ENCODE measurements at places on chromosomes 12 and 14.

DNA sequence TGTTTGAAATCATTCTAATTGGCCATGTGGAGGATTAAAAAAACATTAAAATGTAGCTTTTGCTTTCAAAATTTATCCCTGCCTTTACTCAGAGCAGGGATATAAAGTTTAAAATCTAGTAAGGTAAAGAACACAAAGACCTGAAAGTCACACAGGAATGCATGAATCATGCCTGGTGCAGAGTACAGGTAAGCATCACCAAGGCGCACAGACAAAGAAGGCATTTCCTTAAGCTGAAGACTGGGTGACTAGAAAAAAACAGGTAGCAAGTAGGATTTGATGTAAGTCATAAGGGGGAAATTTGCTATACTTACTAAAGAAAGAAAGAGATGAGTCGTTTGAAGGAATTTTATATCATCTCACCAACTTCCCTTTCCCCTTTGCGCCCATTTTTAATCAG, 405.6 kb downstream of the GXYLT1 start:
- no peak for DNase-seq

DNA sequence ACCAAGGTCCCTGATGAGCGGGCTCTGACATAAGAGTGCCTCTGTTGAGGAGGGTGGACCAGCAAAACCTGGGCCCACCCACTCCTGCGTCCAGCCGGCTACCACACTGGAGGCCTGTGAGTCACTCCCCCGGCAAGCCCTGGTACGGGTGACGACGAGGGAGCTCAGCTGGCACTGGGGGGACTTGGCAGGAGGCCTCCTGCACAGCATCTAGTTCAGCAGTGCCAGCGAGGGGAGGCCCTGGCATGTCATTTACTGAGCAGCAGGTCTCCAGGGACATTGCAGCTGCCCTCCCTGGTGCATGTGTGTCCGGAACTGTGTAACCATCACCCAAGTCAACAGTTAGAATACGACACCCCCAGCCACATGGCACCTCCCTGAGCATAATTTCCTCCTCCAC, 24.4 kb downstream of the CD9 start:
- peak; percentile 74 for DNase-seq

DNA sequence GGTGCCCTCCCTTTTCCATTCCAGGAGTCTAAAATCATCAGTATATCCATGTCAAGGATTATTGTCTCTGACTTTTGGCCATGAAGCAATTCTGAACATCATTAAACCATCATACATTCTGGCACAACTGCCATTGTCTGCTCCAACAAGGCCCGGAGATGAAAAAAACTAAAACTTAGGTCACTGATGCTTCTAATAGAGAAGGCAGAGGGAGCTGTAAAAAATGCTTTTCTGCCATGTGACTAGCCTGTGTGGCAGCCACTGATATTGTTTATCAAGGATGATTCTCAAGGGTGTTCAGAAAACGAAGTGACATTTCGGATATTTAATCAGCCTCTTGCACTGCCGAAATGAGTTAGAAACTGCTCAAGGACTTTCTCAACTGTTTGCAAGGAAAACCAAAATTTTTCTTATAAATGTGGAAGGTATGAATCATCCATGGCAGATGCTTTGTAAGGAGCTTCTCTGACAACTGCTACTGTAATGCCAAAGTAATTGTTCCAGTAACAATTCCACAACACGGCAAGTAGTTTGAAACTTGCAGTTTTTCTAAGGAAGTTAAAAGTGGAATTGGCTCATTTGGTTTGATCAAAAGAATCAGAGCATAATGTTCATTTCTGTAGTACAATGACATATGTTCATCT, 1076.5 kb upstream of the FLRT2 start:
- no peak for DNase-seq

DNA sequence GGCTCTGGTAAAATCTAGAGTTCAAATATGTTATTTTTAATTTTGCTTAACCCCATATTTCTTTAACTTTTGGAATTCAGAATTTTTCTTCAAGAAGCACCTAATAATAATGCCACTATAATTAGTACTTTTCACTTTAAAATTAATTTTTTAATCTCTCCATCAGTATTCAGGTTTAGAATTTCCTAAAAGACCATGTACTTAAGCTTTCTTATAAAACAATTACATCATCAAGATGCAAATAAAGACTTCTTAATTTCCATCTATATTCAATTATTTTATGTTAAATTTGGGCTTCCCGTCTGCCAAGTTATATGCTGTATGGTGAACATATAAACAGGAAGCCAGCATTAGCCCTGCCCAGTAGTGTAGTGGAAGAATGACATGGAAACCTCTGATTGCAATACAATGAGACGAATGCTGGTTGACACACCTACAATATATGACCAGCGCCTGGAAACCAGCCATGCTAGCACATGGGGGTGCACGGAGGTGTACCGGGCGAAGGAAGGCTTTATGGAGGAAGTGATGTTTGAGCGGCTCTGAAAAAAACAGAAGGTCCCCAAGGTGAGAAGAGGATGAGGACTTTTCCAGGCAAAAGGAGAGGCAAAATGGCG, 82.2 kb downstream of the LLPH start:
- no peak for DNase-seq

DNA sequence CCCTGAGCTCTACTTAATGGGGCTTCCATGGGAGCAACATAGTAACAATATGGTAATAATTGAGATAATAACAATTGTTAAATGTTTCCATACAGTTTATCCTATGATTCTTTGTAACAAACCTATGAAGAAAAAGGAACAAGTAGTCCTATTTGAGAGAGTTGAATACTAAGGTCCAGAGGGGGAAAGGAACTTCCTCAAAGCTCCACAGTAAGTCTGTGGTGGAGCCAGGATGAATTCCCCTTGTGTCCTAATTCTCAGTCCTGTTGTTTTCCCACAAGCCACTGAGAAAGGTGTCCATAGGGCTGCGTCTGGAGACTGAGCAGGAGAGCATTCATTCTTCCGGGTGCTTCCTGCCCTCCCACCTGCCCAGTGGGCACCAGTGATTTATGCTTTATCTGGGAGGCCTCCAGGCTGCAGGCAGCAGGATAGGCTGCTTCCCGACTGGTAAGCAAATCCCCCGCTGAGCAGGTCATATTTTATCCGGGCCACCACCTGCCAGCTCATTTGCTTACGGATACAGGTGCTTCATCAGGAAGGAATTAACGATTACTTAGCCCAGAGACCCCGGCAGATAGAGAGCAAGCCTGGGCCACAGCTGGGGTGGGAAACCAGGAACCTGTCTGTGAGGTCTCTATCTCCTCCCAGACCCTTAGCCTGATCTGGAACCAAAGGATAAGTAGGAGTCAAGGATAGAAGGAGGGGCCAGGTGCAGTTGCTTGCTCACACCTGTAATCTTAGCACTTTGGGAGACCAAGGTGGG, 33.9 kb upstream of the FAM222A start:
- DNase-seq: peak; percentile 49

GRCh38 chr12:19778797-19779196, 339.5 kb downstream of the AEBP2 start:
- DNase-seq: no peak

GRCh38 chr12:94239332-94239993, 91.1 kb downstream of the PLXNC1 start:
- DNase-seq: no peak

DNA sequence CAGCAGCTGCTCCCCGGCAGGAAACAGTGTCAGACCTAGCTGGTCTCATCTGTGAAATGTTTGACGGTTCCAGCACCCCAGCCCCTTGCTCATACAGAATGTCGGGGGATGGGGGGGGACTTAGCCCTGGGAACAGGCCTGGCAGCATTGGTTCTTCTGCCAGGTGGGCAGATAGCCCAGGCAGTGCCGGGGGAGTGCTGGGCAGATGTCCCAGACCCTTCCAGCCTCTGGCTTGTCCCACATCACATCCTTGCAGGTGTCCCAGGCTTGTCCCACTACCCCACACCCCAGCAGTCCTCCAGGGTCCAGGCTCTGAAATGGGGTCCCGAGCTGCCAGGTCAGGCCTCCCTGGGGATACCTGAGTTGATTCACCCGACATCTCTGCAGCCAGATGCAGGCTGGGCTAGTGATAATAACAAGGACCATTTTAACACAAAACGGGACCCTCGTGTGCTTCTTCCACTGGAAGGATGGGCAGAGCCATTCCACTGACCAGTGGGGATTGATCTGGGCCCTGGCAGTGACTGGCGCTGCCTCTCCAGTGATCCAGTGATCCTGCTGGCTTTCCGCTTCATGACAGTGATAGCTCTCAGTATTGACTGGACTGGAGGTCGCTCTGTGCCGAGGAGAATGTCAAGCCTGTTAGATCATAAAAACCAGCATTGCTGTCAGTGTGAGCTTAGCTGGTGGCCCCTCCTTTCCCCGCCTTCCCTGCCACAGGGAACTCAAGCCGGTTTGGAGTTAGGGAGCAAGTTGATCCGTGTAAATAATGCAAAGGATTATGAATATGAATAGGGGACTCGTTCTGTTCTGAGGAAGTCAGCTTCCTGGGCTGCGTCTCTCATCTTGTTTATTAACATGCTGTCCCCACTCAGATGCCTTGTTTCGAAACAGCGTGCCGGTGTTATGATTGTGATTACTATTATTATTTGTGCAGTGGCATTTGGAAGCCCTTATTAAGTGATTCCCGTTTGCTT, 180.6 kb downstream of the AACS start:
- no peak for DNase-seq

DNA sequence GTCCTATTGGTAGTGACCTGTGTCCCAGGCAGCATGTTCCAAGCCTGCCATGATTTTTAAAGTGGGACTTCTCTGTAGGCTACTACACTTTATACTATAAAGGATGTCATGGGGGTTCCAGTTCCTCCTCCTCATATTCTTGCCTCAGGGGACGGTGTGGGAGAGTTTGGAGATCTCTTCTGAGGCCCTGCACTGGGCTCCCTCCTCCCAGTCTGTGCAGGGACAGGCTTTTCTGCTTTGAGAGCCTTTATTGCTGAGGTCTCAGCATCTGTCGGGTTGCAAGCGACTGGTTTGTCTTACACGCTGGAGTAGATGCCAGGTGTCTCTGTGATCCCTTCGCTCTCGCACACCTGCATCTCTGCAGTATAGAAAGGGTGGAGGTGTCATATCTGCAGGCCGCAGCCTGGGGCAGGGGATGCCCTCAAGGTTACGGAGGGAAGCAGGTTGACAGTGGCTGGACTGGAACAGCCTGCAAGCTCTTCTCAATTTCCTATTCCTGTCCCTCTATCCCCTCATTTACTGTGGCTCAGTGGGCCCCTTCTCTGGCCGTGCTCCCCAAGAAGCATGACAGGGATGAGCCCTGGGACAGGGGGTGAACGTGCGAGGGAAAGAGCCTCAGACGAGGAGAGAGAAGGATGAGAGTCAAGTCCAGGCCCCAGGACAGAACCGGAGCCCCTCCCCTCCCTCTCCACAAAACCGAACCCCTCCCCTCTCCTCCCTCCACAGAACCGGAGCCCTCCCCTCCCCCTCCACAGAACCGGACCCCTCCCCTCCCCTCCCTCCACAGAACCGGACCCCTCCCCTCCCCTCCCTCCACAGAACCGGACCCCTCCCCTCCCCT, 51.3 kb downstream of the SLC6A12 start:
- no peak for DNase-seq

GRCh38 chr14:58119381-58119780, 32.6 kb downstream of the ARMH4 start:
- no peak for DNase-seq

- no peak for DNase-seq
Measured at GRCh38 chr14:22896760-22897159, 13.7 kb downstream of the REM2 start.

DNA sequence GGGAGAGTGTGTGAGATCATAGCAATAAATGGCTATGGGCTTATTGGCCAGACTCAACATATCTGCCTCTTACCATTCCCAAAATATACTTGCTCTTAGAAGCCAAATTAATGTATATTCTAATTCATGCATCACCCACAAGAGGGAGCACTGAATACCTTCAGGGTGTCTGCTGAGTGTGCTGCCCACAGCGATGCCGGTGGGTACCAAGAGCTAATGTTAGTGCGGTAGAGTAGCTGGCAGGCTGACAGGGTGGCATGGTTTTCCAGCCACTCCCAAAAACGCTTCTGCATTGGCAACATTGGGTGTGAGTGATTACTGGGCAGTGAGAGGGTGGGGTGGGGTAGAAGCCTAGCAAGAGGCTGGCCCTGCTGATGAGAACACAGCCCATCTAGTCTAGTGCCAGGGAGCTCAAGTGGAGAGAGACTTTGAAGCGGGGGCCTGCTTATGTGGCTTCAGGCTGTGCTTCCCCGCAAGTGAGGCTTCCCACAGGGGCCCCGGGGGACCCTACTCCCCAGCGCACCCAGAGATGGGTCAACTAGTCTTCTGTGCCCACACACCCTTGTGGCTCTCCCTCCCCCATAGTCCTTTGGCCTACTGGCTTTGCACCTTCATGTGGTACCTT, 9.2 kb upstream of the PLEKHD1 start:
- DNase-seq: peak; percentile 59

GRCh38 chr12:53523131-53523530, 15.8 kb upstream of the NPFF start:
- no peak for DNase-seq

GRCh38 chr14:90562652-90563051, 165.8 kb downstream of the CALM1 start:
- no peak for DNase-seq

DNA sequence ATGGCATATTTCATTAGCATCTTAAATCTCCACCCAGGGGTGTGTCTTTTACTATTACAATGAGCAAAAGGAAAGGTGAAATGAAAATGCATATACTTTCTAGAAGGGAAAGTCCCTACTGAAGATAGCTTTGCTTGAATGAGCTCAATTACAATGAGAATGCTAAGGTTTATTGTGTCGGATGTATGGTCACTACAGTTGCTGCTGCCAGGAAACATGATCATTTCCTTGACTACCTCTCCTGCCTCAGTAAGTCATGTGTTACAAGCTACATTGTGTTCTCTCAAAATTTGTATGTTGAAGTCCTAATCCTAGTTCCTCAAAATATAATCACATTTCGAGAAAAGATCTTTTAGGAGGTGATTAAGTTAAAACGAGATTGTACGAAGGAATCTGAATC, 322.2 kb downstream of the MDGA2 start:
- DNase-seq: no peak

Data from NCI-H2107 (cell line).